ENCODE measurements at places on chromosomes 7 and 10. TPM values are rescaled to one million over a fixed set of nuclear protein-coding genes. Genes with fewer than 3 reads are reported as not detected.

DNA sequence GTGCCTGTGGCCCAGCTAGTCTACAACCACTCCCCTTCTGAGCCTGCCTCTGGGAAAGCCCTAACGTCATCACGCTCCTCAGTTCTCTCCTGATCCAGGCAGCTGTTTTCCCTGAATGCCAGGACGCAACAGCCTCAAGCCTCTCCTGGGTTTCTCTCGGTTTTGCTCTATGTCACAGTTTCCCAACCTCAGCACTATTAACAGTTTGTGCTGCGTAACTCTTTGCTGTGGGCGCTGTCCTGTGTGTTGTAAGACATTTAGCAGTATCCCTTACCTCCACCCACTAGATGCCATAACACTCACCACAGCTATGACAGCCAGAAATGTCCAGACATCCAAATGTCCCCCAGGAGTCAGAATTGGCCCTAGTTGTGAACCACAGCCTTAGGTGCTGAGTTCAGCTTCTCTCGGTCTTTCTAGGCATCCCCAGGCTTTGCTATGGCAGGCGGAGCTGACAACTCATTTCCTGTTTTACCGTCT is 226.3 kb upstream of the NPVF start:
- DNase-seq = no peak

DNA sequence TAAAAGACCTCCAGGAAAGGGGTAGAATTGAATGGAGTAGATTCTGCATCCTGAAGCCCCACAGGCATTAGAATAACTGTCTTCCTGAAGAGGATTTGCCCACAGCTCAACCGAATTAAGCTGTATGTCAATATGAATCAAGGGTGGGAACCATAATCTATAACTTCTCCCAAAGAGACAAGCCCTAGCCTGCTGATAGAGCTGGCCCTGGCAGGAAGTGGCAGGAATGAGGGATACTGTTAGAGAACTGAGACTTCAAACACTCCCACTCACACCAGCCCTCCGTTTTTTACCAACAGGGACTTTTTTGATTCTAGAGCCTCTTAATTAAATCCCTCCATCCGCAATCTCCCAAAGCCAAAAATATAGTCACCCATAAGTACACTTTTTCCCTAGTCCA is 12.2 kb upstream of the DUSP5 start:
- no peak for DNase-seq

GRCh38 chr7:159119026-159119741 is 25.5 kb downstream of the VIPR2 start:
- DNase-seq = no peak

DNA sequence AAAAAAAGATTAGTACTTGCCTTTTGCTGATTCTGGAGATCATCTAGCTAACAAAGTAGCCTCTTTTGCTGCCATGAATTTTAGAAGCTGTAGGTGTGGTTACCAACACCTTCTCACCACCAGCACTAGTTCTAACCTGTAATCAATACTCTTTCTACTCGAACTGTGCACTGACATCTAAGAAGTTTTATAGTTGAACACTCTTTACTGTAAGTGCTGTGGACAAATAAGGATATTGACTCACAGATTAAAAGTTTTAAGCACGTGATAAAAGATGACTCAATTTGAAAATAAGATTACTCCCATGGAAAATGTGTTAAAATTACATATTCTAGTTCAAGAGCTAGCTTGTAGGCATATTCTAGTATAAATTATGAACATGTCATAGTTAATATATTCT is 89.9 kb downstream of the REEP3 start:
- DNase-seq = no peak

DNA sequence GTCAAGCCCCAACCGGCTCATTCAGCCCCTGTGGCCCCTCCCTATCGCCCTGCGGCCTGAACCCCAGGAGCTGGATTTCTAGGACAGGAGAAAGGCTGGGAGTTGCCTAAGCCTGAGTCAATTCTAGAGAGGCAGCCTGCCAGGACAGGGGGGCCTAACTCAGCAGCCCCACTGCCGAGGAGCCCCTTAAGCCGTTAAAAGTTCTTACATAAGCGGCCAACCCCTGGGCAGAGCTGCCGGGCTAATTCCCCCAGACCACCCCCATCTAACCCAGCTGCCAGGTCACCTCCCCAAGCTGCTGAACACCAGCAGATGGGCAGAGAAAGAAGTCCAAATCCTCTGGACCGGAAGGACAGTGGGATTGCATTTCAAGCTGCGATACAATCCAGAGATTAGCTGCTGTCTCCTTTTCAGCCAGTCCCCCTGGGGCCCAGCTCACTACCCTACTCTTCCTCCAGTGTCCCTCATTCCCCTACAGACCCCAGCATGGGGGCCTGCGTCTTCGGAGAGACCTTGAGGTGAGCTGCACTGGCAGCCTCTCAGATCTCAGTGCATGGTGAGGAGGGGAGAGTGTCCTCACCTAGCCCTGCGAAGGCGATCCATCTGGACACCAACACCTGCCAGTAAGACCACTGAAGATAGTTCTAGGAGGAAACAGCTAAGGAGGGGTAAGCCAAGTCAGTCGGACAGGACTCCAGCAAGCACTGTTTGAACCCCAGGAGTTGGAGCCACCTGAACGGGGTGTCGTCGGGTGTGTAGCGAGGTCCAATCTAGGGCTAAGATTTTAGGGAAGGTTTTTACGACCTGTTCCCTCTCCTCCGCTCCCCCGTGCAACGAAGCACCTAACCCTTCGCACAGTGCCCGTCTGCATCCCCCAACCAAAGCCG is 830 bp downstream of the IMPDH1 start:
- DNase-seq = no peak

DNA sequence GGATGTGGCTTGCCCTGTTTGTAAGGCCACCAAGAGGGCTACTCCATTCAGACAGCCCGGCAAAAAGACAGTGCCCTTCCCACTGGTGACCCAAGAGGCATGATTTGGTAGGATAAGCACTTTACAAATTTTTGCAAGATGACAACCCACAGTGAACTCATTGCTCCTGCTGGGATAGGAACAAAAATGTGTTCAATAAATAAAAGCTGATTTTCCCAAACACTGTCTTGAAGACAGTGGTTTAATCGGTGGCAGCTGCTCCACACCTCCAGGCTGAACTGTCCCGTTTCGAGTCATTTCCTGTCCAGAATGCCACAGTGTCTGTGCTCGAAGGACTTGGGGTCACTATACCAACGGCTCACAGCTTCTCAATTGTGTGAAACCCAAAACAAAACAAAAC is 45.1 kb upstream of the NPTX2 start:
- DNase-seq = no peak

DNA sequence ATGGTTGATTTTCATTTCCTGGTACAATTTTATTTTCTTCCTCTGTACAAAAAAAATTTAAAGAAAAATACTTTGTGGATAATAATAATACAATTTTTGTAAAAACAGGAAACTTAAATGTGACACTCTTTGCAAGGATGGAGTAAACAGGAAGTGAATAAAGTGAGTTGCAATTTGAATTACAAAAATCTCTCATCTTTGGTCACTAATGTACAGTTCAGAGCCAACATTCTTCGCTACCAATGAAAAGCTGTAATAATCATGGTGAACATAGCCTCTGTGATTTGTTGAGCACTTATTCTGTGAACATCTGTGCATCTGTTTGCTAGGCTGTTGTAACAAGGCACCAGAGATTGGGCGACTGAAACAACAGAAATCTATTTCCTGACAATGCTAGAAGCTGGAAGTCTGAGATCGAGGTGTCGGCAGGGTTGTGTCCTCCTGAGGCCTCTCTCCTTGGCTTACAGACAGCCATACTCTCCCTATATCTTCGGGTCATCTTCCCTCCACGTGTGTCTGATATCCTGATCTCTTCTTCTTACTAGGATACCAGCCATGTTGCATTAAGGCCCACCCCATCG is 295.3 kb upstream of the KLF6 start:
- no peak for DNase-seq

GRCh38 chr10:86411281-86411841 is 44.8 kb upstream of the GRID1 start:
- DNase-seq = no peak

DNA sequence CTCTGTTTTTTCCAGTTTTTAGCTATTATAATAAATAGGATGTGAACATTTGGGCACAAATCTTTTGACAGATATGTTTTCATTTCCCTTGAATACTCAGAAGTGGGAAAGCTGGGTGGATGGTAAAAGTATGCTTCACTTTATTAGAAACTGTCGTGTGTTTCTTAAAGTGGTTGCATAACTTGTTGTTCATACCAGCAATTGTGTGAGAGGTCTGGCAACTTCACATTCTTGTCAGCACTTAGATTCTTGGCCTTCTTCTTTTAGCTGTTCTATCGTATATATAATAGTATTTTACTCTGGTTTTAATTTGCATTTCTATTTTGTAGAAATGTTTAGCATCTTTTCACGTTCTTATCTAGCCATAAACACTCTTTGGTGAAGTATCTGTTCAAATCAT is 894.4 kb downstream of the KCNMA1 start:
- no peak for DNase-seq

DNA sequence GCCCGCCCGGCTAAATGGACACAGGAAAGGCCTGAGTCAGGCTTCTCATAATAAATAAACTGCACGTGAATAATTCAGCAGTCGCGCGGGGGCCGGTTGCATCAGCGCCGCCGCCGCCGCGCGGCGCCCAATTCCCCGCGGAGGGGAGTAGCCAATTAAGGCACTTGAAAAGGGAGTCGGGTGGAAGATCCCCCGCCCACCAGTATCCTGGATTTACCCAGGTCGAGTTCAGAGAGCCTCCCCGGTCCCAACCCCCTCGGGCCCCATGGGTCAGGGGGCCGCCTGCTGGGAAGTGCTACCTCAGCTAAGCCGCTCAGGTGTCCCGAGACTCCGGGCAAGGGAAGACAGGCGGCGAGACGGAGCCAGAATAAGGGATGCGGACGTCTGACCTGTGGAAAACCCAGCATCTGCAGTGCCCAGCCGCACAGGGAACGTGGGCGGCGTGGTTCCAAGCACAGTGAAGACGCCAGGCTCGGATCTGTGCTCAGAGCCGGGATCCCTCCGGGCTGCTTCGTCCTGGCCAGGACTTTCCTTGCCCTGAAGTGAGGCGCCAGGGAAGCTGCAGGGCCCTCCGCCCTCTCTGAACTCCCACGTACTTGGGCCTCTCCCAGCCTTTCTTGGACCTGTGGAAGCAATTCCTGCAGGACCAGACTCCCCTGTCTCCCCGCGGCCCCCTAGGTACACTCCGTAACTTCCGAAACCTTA is 7.3 kb upstream of the LBX1 start:
- DNase-seq = no peak

- DNase-seq = no peak
These were observed 73.8 kb downstream of the DIP2C start for GRCh38 chr10:615583-616152.

- DNase-seq = no peak
These were observed 6.8 kb upstream of the LAT2 start for GRCh38 chr7:74202841-74203556.

- DNase-seq = peak; percentile 70
These were observed 826 bp downstream of the CHPF2 start for GRCh38 chr7:151232917-151233701.

- DNase-seq = no peak
These were observed 20.3 kb downstream of the ASB13 start for GRCh38 chr10:5645944-5646617.

GRCh38 chr7:149778327-149778637 is 4.9 kb upstream of the ZNF467 start:
- no peak for DNase-seq

GRCh38 chr7:96349572-96349971 is 27.7 kb upstream of the SLC25A13 start:
- DNase-seq = no peak

DNA sequence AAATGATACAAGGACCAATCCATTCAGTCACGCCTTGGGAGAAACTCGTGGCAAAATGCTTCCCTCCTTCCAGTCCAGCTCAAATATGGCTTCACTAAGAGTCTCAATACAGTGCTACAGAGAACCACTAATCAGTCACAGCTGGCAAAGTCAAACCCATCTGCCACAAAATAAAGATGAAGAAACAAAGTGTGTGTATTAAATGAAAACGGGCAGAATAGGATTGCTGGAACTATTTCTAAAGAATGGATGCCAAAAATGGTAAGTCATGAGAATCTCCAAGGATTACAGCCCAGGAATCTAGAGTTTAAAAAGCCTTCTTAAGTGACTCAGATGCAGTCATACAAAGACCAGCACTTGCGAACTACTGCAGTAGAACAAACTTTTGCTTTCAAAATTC is 61.9 kb downstream of the CACUL1 start:
- no peak for DNase-seq

NRAP gene
- polyA plus RNA-seq = 0.12 TPM

PAX4 gene
- not detected for polyA plus RNA-seq

CD36 gene
- 21.6 TPM for polyA plus RNA-seq

ACSL5 gene
- 32.0 TPM for polyA plus RNA-seq

EGR2 gene
- polyA plus RNA-seq = 0.27 TPM

CTAGE4 gene
- 0.55 TPM for polyA plus RNA-seq

GDF10 gene
- 0.08 TPM for polyA plus RNA-seq

IDI2 gene
- polyA plus RNA-seq = not detected

BICC1 gene
- 3.7 TPM for polyA plus RNA-seq

PLCE1 gene
- polyA plus RNA-seq = 0.50 TPM

Measured in liver (tissue), 10 donors.